AG10803 (cell line): ENCODE measurements at places on chromosomes 1 and 21.

GRCh38 chr1:45922374-45922773 is 119.0 kb downstream of the MAST2 start:
- no peak for DNase-seq

GRCh38 chr1:87052961-87053360 is 138.5 kb downstream of the HS2ST1 start:
- no peak for DNase-seq

GRCh38 chr21:46414965-46415275 is 43.8 kb upstream of the DIP2A start:
- no peak for DNase-seq

- no peak for DNase-seq
Observed at GRCh38 chr21:41576013-41576615, 68.2 kb upstream of the TMPRSS2 start.

GRCh38 chr1:152645146-152645545 is 18.0 kb upstream of the LCE2D start:
- no peak for DNase-seq

DNA sequence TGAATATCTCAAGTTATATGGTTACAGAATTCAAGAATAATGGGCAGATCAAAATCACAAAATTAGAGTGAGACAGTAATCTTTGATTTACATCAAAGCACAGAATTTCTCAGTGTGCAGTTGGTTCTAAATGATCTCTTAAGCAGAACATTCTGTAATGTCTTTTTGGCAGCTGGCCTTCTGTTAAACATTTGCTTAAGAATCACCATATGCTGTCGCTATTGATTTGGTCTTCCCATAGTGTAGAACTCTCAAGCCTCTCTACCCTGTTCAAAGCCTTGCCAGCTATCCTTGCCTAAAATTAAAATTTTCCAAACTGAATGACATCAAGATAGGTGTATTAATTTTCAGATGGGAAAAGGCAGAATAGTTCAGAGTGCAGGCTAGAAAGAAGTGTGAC is 38.9 kb upstream of the ERO1B start:
- no peak for DNase-seq

DNA sequence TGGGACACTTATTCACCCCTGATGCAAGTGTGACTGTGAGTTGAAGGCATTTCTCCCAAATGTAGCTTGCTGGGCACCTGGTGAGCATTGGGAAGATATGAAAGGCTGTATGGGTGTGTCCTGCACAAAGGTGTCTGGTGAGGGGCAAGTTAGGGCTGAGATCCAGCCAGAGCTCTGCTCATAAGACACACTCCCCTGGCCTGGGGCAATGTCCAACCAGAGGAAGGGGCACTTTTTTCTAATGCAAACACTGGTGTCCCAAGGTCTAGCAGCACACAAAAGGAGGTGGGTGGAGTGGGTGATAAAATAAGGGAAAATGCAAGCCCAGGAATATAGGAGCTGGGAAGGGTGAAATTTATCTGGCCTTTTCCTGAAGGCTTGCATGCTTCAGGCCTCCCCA is 57.0 kb upstream of the TRABD2B start:
- no peak for DNase-seq

DNA sequence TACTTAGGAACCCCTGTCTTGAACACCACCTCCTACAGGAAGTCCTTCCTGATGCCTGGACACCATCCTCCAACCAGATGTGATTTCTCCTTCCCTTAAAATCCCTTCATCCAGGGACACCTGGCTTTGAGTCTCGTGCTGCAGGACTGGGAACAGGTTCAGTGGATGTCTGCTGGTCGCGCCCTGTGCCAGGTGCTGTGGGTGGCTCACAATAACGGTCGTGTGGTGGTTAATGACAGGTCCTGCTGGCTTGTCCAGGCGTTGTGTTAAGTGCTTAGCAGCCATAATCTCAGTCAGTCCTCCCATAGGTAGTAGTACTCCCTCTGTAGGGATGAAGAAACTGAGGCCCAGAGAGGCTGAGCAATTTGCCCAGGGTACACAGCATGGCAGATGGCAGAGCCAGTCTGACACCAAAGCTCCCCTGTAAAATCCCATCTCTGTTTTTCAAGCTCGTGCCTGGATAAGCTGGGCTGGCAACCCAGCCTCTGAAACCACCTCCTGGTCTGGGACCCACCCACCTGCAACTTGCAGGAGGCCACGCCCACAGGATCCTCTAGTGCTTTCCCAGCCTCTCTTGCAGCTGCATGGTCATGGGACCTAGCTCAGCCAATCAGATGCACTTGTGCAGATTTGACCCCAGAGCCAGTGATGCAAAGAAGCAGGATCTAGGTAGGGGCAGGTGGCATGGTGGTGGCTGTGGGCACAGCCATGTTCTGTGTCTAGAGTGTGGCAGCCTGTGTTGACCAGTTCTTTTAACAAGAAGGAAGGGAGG is 106.0 kb upstream of the IFFO2 start:
- no peak for DNase-seq

DNA sequence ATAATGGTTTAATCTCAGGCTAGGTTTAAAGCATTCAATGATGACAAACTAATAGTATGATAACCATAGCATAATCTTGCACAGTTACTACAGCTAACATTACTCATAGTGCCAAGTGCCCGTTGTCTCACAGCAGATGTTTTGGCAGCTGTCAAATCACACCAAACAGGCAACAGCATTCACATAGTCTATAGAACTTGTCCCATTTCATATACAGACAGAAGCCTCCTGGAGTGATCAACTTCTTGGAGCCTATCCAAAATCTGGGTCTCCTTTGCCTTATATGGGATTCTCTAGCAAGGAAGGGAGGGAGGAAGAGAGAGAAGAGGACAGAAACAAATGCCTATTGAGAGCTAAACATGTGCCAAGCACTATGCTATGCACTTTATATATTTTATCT is 250.6 kb upstream of the ZP4 start:
- no peak for DNase-seq

DNA sequence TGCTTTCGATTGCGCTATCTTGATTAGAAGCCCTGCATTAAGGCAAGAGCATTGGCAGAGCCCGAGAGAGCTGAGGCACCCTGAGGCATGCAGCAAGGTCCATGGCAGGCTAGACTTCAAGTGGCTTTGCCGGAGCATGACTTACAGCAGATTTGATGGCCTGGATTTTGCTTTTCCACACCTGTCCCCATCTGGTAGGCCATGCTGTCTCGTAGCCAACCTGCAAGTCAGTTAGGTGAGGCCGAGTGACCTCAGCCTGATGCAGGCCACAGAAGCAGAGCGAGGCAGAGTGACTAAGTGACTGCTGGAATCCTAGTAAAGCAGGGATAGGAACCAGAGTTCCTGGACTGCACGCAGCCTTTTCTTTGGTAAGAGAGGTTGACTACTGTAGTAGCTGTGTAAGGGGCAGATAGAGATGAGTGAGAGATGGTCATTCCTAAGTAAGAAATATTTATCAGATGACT is 148.9 kb downstream of the PBX1 start:
- DNase-seq, result peak; percentile 89

DNA sequence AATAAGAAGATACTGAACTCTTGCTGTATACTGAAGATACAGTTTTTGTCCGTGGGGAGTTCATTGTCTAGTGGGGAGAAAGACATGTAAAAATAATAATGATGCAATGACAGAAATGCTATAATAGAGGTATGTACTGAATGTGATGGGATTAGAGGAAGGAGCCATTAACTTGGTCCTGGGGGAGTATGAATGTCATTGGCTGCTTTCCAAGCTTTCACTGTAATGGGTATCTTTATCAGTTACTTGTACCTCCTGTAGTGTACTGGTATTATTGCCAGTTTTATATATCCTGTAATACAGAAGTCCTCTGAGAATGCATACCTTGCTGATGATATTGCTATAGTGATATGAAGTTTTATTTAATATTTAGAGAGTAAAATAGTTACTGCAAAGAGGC is 7.4 kb downstream of the BTBD8 start:
- DNase-seq, result no peak

- no peak for DNase-seq
Observed at GRCh38 chr1:113282008-113282892, 108.1 kb upstream of the MAGI3 start.

DNA sequence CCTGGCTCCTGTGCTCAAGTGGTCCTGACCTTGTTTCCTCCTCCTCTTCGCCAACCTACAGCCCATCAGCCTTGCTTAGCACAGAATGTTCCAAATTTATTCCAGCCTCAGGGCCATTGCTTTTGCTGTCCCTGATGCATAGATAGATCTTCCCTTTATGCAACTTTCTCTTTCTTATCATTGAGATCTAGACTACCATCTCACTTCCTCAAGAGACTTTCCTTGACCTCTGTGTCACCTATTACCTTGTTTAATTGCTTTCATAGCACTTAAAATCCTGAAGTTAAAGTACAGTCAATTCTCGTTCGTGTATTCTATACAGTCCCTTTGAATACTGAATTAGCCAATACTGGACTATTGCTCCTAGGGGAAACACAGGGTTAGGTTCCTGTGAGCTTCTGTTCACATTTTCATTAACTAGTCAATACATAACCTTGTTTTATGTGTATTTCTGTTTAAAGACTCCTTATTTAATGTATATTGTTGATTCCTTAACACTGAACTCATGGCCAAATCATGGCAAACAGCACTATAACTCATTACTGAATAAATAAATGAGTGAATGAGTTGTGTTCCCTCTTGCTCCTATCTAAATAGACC is 26.2 kb upstream of the MCOLN3 start:
- no peak for DNase-seq

- DNase-seq, result no peak
Observed at GRCh38 chr1:160637821-160638539, 8.9 kb downstream of the SLAMF1 start.

- no peak for DNase-seq
Observed at GRCh38 chr1:14660801-14661200, 62.3 kb downstream of the KAZN start.

DNA sequence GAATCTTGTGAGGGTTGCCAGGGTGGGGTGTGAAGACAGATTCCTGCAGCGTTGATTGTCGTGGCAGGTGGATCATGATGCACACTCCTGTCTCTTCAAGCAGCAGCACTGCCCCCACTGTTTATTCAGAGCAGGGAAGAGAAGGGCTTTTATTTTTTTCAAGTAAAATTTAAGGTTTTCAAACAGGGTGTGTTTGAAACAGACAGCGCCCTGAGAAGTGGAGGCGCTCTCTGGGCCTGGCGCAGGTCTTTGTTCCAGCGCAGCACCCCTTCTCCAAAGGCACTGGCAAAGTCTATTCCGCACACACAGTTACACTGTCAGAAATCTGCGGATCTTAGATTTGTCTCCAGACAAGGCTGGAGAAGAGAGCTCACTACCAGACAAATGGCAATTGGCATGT is 7.0 kb downstream of the C1orf53 start:
- DNase-seq, result no peak

DNA sequence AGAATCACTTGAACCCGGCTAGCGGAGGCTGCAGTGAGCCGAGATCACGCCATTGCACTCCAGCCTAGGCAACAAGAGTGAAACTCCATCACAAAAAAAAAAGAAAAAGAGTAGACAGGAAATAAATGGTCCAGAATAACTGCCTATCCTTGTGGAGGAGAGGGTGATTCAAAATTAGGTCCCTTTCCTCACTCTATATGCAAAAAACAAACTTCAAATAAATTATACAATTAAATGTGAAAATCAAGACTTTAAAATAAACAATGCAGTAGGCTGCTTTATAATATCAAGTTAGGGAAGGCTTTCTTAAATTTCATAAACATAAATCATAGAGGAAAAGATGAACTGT is 26.4 kb downstream of the MRPL39 start:
- DNase-seq, result no peak

DNA sequence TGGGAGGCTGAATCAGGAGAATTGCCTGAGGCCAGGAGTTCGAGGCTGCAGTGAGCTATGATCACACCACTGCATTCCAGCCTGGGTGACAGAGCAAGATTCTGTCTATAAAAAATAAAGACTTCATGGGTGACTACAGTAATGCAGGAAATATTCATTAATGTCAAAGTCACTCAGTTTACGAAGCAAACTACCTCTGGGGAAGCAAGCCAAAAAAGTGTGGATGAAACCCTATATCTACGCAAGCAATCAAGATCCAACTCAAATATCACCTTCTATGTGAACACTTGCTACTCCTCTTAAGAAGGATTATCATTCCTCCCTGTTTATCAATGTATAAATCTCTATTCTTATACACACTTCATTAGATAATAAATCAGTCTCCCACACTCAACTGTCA is 434.8 kb downstream of the SETD4 start:
- DNase-seq, result no peak

DNA sequence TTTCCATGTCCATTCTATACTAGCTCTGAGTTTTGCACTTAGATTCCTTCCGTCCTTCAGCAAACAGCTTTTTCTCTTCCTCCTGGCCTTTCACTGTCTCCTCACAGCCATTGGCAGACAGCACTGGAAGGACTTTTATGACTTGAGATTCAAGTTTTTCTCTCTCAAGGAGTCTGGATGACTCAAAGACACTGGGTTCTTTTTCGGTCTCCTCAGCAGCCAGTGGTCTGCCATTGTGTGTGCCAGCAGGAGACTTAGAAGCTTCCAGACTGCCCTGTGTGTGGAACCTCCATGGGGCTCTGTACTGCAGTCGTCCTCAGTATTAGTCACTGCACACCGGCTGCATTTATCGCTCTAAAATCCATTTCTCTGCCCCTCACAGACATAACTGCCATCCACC is 30.5 kb downstream of the NTNG1 start:
- no peak for DNase-seq

- DNase-seq, result no peak
Observed at GRCh38 chr1:2979191-2980072, 41.8 kb upstream of the ACTRT2 start.

DNA sequence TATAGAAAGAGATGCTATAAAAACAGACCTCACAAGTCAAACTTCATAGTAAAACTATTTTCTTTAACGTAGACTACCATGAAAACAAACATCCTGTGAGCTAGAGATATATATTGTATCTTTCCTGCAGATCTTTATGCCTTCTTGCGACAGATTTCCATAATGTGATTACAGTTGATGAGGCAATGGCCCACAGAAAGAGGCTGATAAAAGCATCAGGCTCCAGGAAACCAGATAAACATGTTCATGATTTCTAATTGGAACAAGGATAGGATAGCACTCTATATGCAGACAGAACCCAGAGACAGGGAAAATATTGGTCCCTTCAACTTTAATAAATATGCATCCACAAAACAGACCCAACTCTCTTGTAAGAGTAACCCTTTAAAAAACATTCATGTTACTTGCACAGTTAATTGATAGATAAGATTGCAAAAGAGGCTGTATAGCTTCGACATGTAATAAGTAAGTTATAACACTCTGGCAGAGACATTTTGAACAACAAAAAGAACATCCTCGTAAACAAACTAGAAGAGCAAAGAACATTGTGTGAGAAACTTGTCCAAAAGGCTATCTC is 329.4 kb downstream of the AGBL4 start:
- no peak for DNase-seq

GRCh38 chr1:115538579-115538978 is 103.2 kb upstream of the VANGL1 start:
- DNase-seq, result no peak

DNA sequence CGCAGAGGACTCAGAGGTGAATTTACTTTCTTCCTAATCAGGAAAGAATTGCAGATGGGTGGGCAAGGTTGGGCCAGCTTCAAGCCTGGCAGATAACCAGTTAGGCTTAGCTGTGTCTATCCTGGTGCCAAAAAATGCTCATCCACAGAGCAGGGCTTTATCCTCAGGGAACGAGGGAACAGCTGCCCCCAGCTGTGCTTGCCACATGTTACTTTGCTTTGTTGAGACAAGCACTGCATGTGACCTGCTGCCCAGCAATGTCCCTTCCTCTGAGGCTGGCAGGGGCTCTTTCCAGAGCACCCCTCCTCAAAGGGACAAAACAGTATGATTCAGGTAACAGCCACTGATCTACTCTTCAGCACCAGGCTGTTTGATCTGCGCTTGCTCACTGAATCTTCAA is 505.1 kb upstream of the USP24 start:
- peak; percentile 79 for DNase-seq

GRCh38 chr1:18556364-18556763 is 74.3 kb upstream of the PAX7 start:
- DNase-seq, result peak; percentile 16
